ENCODE measurements at places on chromosomes 3 and 15.

GRCh38 chr15:69562564-69562963 lies 109.9 kb downstream of the RPLP1 start:
- no peak for DNase-seq

GRCh38 chr3:55006244-55006676 lies 78.4 kb upstream of the LRTM1 start:
- DNase-seq = no peak

GRCh38 chr15:95018888-95019545 lies 787.7 kb downstream of the MCTP2 start:
- no peak for DNase-seq

DNA sequence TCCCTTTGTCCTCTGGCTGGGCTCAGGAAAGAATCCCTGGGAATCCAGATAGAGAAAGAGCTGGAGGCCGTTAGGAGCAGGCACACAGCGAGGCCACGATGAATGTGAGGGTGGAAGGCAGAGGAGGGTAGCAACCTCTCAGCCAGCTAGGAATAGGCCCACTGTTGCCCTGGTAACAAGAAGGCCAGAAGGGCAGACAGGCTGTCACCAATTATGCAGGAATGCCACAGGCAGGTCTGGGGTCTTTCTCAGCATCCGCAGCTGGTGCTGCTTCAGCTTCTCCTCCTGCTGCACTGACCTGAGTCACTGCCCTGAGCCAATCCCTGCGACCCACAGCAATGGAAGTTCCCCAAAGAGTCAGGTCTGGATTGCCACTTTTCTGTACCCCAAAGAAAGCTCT lies 62.8 kb upstream of the C3orf80 start:
- DNase-seq = no peak

DNA sequence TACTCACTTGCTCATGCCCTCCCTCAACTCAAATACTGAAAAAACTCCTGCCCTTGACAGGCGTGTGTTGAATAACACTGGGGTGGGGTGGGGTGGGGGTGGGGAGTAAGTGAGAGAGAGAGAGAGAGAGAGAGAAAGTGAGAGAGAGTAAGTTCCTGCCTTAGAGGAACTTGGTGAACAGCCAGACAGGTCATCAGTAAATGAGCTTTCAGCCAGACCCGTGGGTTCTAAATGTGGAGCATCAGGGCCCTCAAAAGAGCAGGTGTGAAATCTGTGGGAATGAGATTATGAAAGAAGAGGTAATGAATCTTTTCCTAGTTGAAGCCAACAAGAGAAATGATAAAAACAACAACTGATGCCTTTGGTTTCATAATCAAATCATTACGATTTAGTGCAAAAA lies 134.4 kb upstream of the FAM3D start:
- no peak for DNase-seq

GRCh38 chr3:195892105-195893043 lies 16.0 kb downstream of the TNK2 start:
- no peak for DNase-seq

- no peak for DNase-seq
Observed at GRCh38 chr15:89146366-89146765, 58.1 kb downstream of the ABHD2 start.

- DNase-seq = no peak
Observed at GRCh38 chr3:64961301-64961700, 273.5 kb upstream of the ADAMTS9 start.

DNA sequence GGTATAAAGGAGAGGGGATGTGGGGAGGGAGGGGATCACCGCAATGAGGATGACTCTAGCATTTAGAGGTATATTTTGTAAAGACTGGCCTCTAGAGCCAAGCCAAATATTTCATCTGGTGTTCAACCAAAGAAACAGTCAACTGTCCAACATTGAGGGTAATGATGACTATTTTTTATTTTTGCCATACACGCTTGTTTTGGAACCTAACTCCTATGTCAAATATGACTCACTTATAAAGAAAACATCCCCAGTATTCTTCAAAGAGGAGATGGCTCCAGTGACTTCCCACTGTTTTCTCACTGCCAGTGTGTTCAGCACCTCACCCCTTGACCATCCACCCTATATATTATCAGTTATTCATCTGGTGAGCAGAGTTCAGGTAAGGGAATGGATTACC lies 77.3 kb downstream of the WNT5A start:
- DNase-seq = no peak

DNA sequence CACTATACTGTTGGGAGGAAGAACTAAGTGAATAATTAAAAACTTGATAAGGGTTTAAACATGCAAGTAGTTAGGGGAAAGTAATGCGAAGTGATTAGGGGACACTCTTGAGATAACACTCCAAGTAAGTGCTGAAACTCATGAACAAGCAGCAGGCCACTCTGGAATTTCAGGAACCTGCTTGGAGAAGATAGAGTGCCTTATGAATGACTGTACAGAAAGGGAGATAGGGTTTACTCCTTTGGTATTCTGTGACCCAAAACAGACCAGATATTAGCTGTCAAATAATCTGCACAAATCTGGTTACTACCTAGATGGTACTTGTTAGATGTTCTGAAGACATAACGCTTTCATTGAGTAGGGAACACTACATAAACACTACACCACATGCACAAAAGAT lies 85.6 kb downstream of the FRMD4B start:
- DNase-seq = no peak

DNA sequence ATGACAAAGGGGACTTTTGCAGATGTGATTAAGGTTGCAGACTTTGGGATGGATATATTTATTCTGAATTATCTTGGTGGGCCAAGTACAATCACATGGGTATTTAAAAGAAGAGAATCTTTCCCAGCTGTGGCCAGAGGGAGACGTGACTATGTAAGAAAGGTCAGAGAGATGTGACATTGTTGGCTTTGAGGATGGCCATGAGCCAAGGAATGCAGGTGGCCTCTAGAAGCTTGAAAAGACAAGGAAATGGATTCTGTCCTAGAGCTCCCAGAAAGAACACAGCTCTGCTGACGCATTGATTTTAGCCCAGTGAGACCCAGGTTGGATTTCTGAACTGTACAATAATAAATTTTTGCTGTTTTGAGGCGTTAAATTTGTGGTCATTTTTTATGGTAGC lies 616.0 kb upstream of the TBL1XR1 start:
- no peak for DNase-seq

GRCh38 chr3:190302212-190302867 lies 19.9 kb downstream of the CLDN1 start:
- no peak for DNase-seq

GRCh38 chr3:50100956-50101845 lies 12.5 kb downstream of the RBM5 start:
- no peak for DNase-seq

GRCh38 chr3:105118905-105119304 lies 247.8 kb upstream of the ALCAM start:
- DNase-seq = no peak

DNA sequence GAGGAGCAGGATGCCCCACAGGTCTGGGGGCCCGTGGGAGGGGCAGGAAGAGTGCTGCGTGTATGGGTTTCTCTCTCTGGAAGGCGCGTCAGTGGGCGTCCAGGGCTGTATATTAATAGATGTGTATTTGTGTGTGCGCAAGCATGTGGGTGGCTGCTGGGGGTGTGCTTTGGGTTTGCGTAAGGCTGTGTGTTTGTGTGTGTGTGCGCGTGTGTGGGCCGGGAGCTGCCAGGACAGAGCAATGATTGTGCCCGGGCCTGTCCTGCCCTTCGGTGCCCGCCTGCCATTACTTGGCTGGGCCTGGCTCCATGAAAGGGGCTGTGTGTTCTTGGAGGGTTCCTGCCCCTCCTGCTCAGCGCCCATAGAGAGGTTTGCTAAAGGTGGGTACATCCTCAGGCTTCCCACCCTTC lies 16.3 kb downstream of the CSPG4 start:
- no peak for DNase-seq

GRCh38 chr15:41900526-41901380 lies 6.9 kb upstream of the SPTBN5 start:
- DNase-seq = no peak
